ENCODE measurements at places on chromosomes 4 and X.

DNA sequence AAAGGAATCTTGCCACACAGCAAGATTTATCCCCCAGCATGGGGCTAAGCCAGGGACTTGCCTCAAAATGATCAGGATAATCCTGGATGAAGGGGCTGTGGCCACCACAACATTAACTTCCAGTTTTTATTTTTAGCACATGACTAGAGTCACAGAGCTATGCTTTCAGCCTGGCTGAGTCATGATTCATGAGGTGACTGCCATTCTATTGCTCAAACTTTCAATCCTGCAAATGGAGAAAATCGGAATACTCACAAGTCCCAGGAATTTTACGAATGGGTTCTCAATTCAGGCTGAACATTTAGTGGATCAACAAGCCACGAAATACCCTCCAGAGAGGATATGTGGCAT is 70.7 kb upstream of the HPGD start:
- no peaks in the 10 kb centered on the region for H3K4me1 ChIP-seq
- no peaks in the 10 kb centered on the region for H3K27me3 ChIP-seq
- no peaks in the 10 kb centered on the region for H3K36me3 ChIP-seq

GRCh38 chr4:114688059-114688458 is 89.5 kb downstream of the UGT8 start:
- no peak overlapping the region for H3K4me3 ChIP-seq
- no peaks in the 10 kb centered on the region for H3K36me3 ChIP-seq
- no peak for DNase-seq
- no peak overlapping the region for H3K27ac ChIP-seq
- no peaks in the 10 kb centered on the region for H3K4me1 ChIP-seq

GRCh38 chrX:347351-348117 is 28.9 kb upstream of the GTPBP6 start:
- no peaks in the 10 kb centered on the region for H3K27me3 ChIP-seq
- H3K36me3 ChIP-seq = no peaks in the 10 kb centered on the region
- no peak overlapping the region for H3K27ac ChIP-seq
- no peak for DNase-seq
- no peak overlapping the region for H3K4me3 ChIP-seq

- no peaks in the 10 kb centered on the region for H3K27me3 ChIP-seq
- H3K27ac ChIP-seq = peak overlapping the region; percentile 73
- DNase-seq = no peak
- H3K4me3 ChIP-seq = no peak overlapping the region
- no peaks in the 10 kb centered on the region for H3K36me3 ChIP-seq
Observed at GRCh38 chrX:153725039-153725831, 579 bp downstream of the ABCD1 start.

GRCh38 chr4:102230194-102230593 is 115.1 kb downstream of the SLC39A8 start:
- no peak for DNase-seq
- H3K36me3 ChIP-seq = no peaks in the 10 kb centered on the region

- no peaks in the 10 kb centered on the region for H3K4me1 ChIP-seq
- no peak overlapping the region for H3K4me3 ChIP-seq
- H3K27ac ChIP-seq = no peak overlapping the region
- no peak for DNase-seq
- no peaks in the 10 kb centered on the region for H3K36me3 ChIP-seq
- H3K27me3 ChIP-seq = no peaks in the 10 kb centered on the region
Observed at GRCh38 chrX:35680940-35681346, 117.2 kb upstream of the MAGEB16 start.

DNA sequence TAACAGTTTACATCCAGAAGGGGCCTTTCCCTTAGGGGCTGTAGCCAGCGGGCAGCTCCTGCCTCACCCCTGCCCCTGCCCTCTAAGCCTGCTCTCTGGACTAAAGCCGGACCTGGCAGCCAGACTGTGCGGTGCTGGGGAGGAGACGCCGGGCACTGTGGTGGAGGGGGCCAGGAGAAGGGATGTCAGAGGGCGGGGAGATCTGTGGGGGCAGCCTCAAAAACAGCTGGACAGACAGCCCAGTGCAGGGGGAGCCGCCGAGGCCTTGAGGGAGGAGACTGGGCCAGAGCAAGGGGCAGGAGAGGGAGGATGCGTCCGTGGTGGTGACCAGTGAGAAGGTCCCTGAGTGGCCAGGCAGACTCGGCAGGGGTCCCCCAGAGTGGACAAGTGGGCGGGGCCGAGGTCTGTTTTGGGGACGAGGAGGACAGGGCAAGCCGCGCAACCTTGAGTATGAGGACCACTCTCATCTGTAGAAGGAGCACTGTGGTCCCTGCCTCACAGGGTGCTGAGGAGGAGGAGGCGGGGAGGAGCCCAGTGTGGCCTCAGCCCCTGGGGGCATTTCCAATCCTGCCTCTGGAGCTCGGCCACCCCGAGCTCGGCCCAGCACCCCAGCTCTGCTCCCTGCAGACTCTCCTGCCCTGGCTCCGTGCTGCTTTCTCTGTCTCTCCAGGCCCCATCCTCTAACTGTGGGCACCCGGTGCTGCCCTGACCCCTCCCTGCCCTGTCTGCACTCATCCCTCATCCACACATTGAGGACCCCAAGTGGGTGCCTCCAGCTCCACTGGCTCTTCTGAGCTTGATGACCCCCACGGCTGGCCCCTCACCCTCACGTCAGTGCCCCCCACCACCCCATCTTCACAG is 59.2 kb upstream of the NKX1-1 start:
- H3K27me3 ChIP-seq = no peaks in the 10 kb centered on the region
- no peaks in the 10 kb centered on the region for H3K36me3 ChIP-seq
- no peak for DNase-seq
- no peak overlapping the region for H3K4me3 ChIP-seq
- H3K27ac ChIP-seq = no peak overlapping the region
- no peaks in the 10 kb centered on the region for H3K4me1 ChIP-seq

GRCh38 chrX:13565511-13565910 is 3.9 kb upstream of the EGFL6 start:
- no peak for DNase-seq
- H3K27ac ChIP-seq = no peak overlapping the region
- no peak overlapping the region for H3K4me3 ChIP-seq
- H3K4me1 ChIP-seq = no peaks in the 10 kb centered on the region

DNA sequence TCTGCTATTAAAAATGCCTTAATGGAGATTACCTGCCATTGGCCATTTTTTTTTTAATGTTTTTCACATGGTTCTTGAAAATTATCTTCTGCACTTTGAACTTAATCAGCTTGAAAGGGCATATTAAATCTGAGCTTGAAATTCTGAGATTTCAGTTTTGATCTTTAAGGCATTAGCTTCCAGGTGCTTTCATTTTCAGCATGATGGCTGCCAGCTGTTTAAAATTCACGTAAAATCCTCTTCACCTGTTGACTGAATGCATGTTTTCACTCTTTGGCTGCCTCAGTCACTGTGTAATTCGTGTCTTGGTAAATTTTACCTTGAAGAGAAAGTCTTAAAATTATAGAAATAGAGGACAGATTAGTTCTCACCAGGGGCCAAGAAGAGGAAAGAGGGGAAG is 39.6 kb downstream of the SMAD1 start:
- no peaks in the 10 kb centered on the region for H3K27me3 ChIP-seq
- no peak overlapping the region for H3K4me3 ChIP-seq
- H3K4me1 ChIP-seq = peaks cover 12% of the 10 kb centered on the region
- H3K27ac ChIP-seq = no peak overlapping the region
- no peaks in the 10 kb centered on the region for H3K36me3 ChIP-seq
- no peak for DNase-seq

DNA sequence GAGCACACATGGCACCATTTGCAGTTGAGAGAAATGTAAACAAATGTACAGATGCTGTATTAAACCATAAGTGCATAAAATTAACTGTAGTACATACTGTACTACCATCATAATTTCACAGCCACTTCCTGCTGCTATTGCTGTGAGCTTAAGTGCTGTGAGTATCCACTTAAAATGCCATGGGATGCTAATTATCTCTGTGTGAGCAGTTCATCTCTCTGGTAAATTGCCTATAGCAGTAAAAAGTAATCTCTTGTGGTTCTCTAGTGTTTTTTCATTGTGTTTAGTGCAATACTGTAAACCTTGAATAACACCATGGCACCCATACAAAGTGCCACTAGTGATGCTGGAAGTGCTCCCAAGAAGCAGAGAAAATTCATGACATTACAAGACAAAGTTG is 9.9 kb upstream of the SCOC start:
- no peaks in the 10 kb centered on the region for H3K4me1 ChIP-seq
- H3K27me3 ChIP-seq = no peaks in the 10 kb centered on the region
- no peak overlapping the region for H3K4me3 ChIP-seq
- H3K27ac ChIP-seq = no peak overlapping the region

GRCh38 chr4:36012503-36012902 is 231.8 kb downstream of the ARAP2 start:
- H3K27ac ChIP-seq = no peak overlapping the region
- no peak overlapping the region for H3K4me3 ChIP-seq
- no peaks in the 10 kb centered on the region for H3K4me1 ChIP-seq
- no peaks in the 10 kb centered on the region for H3K36me3 ChIP-seq
- H3K27me3 ChIP-seq = no peaks in the 10 kb centered on the region

- DNase-seq = peak; percentile 41
- peak overlapping the region; percentile 73 for H3K4me3 ChIP-seq
- H3K4me1 ChIP-seq = peaks cover 4% of the 10 kb centered on the region
- H3K27me3 ChIP-seq = no peaks in the 10 kb centered on the region
- no peaks in the 10 kb centered on the region for H3K36me3 ChIP-seq
Observed at GRCh38 chr4:113760094-113760794, 1.3 kb downstream of the CAMK2D start.

DNA sequence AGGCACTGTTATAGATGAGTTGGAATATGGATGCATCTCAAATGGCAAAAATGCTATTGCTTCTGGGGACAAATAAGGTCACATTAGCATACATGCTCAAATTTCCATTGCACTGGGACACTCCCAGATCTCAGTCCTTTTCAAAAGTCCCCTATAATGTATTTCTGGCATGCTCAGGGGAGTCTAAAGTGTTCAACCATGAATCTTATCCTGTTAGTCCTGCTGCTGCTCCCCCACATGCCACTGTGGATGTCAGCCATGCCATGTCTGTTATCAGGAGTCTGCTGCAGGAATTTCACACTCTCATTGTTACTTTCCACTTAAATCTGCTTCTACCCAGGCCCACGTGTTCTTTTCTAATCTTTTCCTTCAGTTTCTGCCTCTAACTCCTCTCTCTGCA is 1000.6 kb downstream of the CCSER1 start:
- no peaks in the 10 kb centered on the region for H3K4me1 ChIP-seq
- no peak for DNase-seq
- no peaks in the 10 kb centered on the region for H3K27me3 ChIP-seq
- H3K36me3 ChIP-seq = no peaks in the 10 kb centered on the region
- no peak overlapping the region for H3K27ac ChIP-seq

DNA sequence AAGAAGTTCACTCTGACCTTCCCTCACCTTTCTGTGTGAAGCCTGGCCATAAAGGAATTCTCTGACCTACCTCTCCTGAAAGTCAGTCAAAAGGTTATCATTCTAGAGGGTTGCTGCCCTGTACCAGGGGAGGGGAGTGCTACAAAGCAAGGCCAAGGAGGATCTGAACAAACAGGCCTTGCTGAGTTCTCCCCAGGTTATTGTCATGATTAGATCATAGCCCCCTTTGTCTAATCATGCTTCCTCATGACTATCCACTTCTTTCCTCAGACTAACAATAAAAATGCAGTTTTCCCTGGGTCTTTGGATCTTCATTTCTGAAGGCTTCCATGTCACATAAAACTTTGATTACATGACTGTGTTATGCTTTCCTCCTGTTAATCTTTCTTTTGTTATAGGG is 472.0 kb downstream of the IQCM start:
- no peak overlapping the region for H3K4me3 ChIP-seq
- no peaks in the 10 kb centered on the region for H3K4me1 ChIP-seq
- H3K27me3 ChIP-seq = no peaks in the 10 kb centered on the region
- no peak overlapping the region for H3K27ac ChIP-seq
- no peaks in the 10 kb centered on the region for H3K36me3 ChIP-seq

DNA sequence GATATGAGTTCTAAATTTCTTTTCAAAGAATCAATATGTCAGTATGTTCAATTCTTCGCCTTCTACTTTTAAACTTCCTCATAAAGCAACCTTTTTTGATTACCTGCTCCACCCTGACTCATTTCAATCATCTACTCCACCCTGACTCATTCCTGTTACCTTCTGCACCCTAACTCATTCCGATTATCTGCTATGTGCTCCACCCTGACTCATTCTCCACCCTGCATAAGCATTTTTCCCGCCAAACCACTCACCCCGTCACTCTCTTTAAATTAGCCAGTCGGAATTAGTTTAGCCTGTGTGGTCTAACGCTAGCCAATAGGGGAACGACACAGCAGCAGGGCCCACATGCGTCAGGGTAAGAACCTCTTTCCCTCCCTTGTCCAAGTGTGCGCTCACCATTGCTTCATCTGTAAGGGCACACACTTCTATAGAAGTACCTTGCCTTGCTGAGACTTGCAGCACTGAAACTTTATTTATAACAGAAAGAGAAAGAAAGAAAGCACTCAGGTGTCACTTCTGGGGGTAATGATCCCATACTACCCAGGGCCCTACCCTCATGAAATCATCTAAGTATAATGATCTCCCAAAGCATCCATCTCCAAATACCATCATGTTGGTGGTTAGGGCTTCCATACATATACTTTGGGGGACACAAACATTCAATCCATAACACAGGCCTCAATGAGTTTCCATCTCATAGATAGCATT is 875.2 kb downstream of the RAPGEF2 start:
- no peaks in the 10 kb centered on the region for H3K36me3 ChIP-seq
- H3K27ac ChIP-seq = no peak overlapping the region
- H3K4me1 ChIP-seq = no peaks in the 10 kb centered on the region
- DNase-seq = no peak
- H3K4me3 ChIP-seq = no peak overlapping the region

DNA sequence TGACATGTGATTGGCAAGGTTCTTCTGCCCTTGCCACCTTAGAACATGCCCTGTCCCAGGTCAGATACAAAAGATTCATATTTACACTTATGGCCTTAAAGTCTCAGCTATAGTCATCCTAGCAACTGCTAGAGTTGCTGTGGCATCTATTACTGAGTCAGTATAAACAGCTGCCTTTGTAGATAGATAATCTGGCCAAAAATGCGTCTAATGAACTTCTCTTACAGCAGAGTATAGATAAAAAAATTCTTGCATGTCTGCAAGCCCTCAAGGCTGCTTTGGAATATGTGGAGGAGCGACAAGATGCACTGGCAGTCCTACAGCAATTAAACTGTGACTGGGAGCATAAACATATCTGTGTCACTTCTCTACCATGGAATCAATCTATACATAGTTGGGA is 1209.7 kb upstream of the PABPC4L start:
- no peak for DNase-seq
- no peak overlapping the region for H3K4me3 ChIP-seq
- no peaks in the 10 kb centered on the region for H3K4me1 ChIP-seq
- H3K27me3 ChIP-seq = no peaks in the 10 kb centered on the region

GRCh38 chr4:69835766-69836165 is 24.2 kb downstream of the SULT1E1 start:
- no peaks in the 10 kb centered on the region for H3K27me3 ChIP-seq
- no peaks in the 10 kb centered on the region for H3K4me1 ChIP-seq
- no peak for DNase-seq
- H3K36me3 ChIP-seq = no peaks in the 10 kb centered on the region
- H3K27ac ChIP-seq = no peak overlapping the region

- H3K4me3 ChIP-seq = no peak overlapping the region
- no peak for DNase-seq
- H3K36me3 ChIP-seq = no peaks in the 10 kb centered on the region
- peaks cover 16% of the 10 kb centered on the region for H3K4me1 ChIP-seq
Observed at GRCh38 chr4:40910706-40911105, 161.0 kb downstream of the NSUN7 start.

GRCh38 chr4:31089815-31090214 is 369.6 kb downstream of the PCDH7 start:
- no peak overlapping the region for H3K27ac ChIP-seq
- no peaks in the 10 kb centered on the region for H3K36me3 ChIP-seq
- no peaks in the 10 kb centered on the region for H3K27me3 ChIP-seq
- H3K4me3 ChIP-seq = no peak overlapping the region

All from thyroid gland (tissue), 4 donors.